Foreskin keratinocyte (primary cell): ENCODE measurements at places on chromosomes 13 and 19. TPM values are rescaled to one million over a fixed set of nuclear protein-coding genes. Genes with fewer than 3 reads are reported as not detected.
A peak's percentile ranks its signal among the peaks of the same experiment; 100 is the strongest.

DNA sequence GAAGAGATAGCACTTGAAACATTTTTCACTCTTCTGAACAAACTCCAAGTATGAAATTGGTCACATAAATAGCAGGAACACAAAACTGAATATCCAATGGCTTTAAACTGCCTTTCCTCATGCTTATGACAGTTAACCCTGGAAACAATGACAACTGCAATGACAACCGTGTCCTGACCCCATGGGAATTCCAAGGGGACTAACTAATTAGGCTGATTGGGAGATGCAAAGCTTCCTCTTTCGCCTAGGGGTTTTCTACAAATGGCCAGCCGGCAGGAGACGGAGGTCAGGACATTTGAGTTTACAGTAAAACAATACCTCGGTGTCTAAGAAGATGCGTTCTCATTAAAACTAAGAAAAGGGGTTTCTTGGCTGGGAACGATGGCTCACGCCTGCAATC, 53.0 kb upstream of the URAD start:
- no peak for DNase-seq

DNA sequence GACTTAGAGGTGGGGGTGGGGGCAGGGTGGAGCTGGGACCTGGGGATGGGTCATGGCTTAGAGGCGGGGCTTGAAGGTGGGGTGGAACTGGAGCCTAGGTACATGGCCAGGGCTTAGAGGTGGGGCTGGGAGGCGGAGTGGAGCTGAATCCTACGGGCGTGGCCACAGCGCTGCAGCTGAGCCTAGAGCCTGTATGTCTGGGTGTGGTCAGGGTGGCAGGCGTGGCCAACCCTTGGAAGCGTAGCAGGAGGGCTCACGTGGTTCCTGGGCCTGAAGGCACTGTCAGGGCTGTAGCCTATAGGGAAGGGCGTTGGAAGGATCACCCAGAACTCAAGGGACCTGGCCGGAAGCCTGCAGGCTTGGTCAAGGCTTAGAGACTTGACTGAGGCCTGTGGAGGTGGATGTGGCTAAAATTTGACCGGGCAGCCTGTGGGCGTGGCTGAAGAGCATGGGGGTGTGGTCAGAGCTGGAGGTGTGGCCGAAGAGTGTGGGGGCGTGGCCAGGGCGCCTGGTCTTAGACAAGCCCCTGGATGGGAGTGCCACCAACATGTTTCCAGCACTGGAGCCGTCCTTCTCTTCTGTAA, 24.3 kb downstream of the COLGALT1 start:
- DNase-seq, result peak; percentile 86

- DNase-seq, result no peak
Observed at GRCh38 chr13:97934590-97934989, 18.9 kb upstream of the IPO5 start.

DNA sequence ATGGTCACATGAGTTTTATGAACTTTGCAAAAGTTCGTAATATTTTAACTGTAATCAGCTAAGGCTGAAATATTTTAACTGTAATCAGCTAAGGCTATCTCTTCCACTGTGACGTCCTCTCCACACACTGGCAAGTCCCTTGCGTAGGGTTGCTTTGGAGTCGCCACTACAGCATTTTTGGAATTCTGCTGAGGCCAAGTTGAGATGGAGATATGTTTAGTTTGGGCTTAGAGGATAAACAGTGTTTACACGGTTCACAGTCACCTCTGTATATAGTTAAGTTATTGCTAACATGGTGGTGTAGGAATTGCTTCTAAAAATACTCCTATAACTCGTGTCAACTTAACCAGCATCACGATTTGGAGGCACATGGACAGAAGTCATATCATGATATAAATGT, 143.6 kb upstream of the SERP2 start:
- no peak for DNase-seq

GRCh38 chr13:75180805-75181455, 301.0 kb downstream of the TBC1D4 start:
- DNase-seq, result peak; percentile 58

DNA sequence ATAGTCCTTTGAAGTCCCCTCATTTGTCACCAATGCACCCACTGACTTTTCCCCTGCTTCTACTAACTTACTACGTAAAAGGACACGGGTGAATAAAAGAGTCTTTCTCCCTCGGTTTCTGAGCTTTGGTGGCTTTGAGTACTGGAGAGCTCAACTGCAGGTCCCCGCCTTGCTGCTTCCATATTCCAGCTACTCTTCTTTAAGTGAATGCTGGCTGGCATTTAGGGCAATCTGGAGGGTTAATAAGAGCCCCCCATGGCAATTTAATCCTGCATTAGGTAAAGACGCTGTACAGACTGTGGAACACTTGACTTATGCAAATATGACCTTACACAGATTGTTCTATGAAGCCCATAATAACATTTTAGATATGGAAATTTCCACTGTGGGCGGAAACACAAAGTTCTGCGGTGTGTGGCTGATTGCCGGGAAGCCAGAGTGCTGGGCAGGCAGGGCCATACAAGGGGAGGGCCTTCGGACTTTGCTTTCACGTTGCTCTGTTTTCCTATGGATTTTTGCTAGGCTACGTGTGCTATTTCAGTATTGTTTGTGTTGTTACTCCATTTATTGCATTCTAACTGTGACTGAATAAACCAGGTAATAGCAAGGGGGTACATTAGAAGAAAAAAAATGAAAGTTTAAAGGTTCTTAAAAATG, 97.5 kb downstream of the SLC10A2 start:
- DNase-seq, result no peak

GRCh38 chr13:34757441-34757840, 184.6 kb upstream of the NBEA start:
- peak; percentile 8 for DNase-seq

- no peak for DNase-seq
Observed at GRCh38 chr19:50490991-50491472, 14.4 kb upstream of the GARIN5A start.

DNA sequence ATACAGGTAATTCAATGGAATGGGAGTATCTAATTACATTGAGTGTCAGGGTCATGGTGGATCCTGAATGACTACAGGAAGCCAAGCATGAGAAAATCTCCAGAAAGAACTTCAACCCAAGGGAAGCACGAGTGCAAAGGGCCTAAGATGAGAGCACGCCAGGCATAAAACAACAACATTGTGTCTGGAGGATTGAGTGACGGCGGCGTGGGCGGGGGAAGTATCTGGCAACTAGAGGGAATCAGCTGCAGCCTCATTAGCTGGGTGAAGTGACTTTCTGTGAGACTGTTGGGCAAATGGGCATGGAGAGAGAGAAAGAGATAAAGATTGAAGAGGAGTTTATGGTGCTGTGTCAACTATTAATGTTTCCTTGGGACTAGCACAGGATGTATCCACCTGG, 194.3 kb downstream of the GPC6 start:
- DNase-seq, result no peak

DNA sequence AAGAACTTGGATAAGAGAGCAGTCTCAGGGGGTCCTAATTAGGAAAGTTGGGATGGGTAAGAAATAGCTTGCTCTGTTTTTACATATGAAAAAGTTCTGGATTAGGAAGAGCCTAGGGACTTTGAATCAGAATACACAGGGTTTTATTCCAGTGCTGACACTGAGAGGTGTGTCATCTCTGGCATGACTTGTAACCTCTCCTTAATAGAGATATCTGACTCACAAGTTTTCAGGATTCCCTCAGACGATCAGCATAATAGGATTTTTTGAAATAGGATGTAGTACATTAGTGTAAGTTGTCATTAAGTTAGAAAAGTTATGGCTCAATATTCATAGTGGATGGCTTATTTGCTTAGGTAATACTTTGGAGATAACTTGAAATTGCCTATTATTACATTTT, 555.2 kb upstream of the MIR17HG start:
- peak; percentile 14 for DNase-seq

- DNase-seq, result no peak
Observed at GRCh38 chr19:11261971-11262839, at the start of gene DOCK6. Gene DOCK6, minus strand, starts transcription at chr19:11262524. Its CDS starts 84 bp downstream, at chr19:11262440.

- DNase-seq, result no peak
Observed at GRCh38 chr19:7912144-7912696, 2.4 kb upstream of the TGFBR3L start.

DNA sequence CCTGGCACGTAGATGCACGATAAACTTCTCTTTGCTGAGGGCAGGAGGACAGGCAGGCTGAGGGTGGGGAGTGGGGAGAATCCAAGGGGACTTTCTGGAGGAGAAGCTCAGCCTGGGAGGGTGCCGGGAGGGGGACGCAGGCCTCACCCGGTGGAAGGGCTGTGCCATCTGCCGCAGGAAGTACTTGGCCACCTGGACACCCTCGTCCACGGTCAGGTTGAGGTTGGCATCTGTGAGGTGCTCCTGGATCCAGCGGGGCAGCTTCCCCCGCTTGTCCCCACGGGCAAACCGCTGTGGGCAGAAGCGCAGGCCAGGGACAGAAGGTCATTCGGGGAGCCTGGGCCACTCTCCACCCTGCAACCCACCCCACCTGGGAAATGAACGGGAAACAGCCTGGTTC, 11.5 kb downstream of the KLC3 start:
- DNase-seq, result no peak

GRCh38 chr19:15381864-15382263, 2.3 kb upstream of the AKAP8 start:
- no peak for DNase-seq

DNA sequence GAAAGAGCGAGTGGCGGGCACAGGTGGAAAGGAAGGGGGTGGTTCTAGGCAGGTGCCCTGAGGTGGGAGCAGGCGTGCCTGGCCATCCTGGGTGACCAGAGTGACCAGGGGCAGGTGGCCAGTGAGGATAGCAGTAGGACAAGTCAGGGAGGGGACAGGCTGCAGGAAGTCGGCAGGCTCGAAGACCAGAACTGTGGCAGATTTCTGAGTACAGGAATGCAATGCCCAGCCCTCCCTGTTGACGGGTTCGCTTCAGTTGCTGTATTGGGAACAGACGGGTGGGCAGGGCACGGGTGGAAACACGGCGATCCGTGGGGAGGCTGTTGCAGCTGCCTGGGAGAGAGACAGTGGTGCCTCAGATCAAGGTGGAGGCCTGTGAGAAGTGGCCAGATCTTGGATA, 1.9 kb downstream of the ZNF628 start:
- no peak for DNase-seq

GRCh38 chr19:49338691-49339300, 3.6 kb downstream of the CD37 start:
- DNase-seq, result peak; percentile 88

- no peak for DNase-seq
Observed at GRCh38 chr19:46728693-46729339, 11.9 kb upstream of the PRKD2 start.

ZNF578 gene
- total RNA-seq, result 0.71 and 1.1 TPM in 2 replicates

CGB3 gene
- not detected in 2 replicates for total RNA-seq
